ENCODE measurements at places on chromosomes 6 and 20.
A peak's percentile ranks its signal among the peaks of the same experiment; 100 is the strongest.

DNA sequence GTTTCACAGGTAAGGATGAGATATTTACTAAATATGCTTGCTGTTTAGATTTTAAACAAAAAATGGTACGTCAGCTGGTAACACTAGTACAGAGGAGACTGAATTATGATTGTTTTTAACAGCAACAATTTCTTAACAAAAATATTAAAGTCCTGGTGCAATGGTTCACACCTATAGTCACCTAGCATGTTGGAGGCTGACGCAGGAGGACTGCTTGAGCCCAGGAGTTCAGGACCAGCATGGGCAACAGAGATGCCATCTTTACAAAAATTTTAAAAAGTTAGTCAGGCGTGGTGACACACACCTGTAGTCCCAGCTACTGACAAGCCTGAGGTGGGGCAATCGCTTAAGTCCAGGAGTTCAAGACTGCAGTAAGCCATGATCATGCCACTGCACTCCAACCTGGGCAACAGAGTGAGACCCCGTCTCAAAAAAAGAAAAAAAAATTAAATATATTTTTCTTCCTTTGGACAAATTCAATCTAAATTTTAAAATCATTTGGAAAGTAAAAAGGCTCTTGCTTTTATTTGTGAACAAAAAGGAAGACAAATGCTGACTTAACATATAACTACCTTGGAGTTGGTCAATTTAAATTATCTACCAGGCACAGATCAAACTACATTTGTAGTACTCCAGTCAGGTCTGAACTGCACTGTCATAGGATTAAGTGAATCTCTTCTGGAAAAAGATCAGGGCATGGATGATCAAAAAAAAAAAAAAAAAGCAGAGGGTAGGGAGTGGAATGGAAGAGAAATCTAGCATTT lies 38.2 kb upstream of the RUNX2 start:
- no peak for DNase-seq

- DNase-seq: no peak
Observed at GRCh38 chr6:2797564-2798031, 32.4 kb downstream of the WRNIP1 start.

DNA sequence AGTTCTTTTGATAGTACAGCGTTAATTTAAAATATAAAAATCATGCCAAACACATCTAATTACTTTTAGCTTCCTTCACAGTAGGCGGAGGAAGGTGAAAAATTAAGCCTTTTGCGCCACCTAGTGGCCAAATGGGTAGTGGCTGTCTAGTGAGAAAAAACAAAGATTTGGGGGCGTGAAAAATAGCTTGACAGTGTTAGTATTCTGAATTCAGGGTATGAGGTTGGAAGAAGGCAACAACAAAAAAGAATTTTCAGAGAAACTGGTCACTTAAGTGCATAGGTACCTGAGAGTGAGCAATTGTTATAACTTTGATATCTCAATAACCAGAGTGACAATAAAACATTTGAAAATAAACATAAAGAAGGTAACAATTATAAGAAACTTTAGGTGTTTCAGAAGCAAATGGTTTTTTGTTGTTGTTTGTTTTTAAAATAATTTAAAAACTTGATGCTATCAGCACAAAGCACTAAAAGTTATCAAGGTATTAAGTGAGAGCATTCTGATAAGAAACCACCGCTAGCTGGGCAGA lies 14.3 kb downstream of the PSMB9 start:
- DNase-seq: peak; percentile 77

- DNase-seq: no peak
Observed at GRCh38 chr6:159056899-159057298, 12.1 kb upstream of the TAGAP start.

DNA sequence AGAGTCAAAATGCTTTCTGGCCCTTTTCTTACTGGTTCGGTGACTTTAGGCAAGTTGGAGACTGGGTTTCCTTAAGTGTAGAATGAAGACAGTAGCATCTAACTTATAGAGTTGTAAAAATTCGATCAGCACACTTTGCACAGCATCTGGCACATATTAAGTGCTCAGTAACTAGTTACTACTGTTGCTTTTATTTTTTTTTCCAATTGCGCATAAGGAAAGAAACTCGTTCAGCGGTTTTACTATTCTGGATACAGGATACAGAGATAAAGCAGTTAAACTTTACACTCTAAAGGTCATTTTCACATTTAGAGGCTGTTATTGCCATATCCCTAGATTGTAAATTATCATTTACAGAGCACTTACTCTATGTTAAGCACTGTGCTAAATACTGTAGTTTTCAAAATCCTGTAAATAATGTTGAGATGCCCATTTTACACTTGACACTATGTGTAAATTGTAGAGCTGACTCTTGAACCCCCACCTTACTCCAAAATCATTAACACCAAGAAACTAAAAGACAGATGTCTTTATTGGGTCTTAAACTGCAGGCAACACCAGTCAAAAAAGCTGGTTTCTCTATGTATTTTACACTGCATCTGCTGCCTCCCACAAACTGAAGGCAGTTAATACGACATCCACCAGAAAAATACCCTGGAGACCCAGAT lies 886 bp downstream of the ROMO1 start:
- no peak for DNase-seq

- DNase-seq: no peak
Observed at GRCh38 chr6:86937219-86938079, at the start of gene HTR1E. Gene HTR1E, plus strand, starts transcription at chr6:86937528. Its CDS starts 77,807 bp downstream, at chr6:87015335.

GRCh38 chr20:50821257-50821921 lies 26.5 kb downstream of the BCAS4 start:
- DNase-seq: no peak

DNA sequence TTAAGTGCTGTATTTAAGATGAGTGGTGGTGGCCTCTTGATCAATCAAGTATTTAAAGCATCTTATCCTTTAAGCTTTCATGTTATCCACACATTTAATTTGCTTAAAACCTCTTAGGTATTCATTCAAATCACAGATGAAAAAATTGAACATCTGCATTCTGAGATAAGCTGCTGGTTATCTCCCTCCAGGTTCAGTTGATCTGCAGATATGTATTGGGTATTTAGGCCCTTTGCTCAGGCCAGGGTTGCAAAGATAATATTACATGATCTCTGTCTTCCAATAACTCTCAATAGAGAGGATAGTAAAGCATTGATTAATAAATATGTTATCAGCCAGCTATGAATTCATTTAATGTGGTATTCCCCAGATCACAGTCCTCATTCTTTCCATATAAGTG lies 45.9 kb downstream of the RPS12 start:
- DNase-seq: no peak

GRCh38 chr20:11716239-11716944 lies 201.3 kb upstream of the BTBD3 start:
- DNase-seq: no peak

- DNase-seq: no peak
Observed at GRCh38 chr6:47091886-47092668, 49.9 kb upstream of the ADGRF1 start.

GRCh38 chr6:108946695-108947094 lies 98.5 kb downstream of the ARMC2 start:
- DNase-seq: no peak

GRCh38 chr6:150004101-150004782 lies 21.1 kb downstream of the RAET1L start:
- no peak for DNase-seq

GRCh38 chr20:62825986-62826645 lies 9.3 kb downstream of the COL9A3 start:
- DNase-seq: no peak

DNA sequence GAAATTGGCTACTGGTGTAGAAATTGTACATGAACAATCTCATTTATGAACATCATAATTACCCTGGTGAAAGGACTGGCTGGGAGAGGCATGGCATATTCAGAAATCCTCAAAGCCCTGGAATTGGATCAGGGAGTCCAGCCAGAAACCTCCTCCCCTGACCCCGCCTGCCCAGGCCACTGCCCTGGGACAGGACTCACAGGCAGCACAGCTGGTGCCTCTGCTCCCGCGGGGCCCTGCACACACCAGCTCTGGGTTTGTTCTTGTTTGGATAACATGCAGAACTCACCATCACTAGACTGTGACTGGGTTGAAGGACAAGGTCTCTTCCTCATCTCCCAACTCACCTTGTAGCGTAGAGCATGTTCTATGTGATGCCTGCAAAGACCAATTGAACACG lies 56.2 kb downstream of the AGPAT4 start:
- DNase-seq: no peak

DNA sequence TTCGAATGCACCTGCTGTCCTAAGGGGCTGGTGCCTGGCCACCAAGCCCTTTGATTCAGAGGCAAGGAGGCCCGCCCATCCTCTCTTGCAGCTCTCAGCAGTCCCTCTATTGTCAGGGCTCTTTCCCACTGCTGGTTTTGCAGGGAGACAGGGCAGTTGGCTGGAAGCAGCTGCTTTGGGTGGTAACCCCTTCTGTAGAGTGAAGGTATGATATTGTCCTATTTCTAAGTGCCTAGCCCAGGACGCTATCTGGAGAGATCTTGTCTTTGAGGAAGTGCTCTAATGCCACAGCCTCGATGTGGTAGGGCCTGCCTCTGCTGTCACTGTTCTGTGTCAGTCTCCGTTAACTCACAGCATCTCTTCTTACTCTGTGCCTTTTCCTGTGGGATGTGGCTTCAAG lies 5.6 kb downstream of the PLCG1 start:
- no peak for DNase-seq

- no peak for DNase-seq
Observed at GRCh38 chr6:8137529-8137939, 35.2 kb upstream of the EEF1E1 start.

- no peak for DNase-seq
Observed at GRCh38 chr6:157586476-157587126, 205.6 kb downstream of the ZDHHC14 start.

GRCh38 chr6:35583893-35584688 lies 71.4 kb upstream of the TULP1 start:
- DNase-seq: peak; percentile 44

DNA sequence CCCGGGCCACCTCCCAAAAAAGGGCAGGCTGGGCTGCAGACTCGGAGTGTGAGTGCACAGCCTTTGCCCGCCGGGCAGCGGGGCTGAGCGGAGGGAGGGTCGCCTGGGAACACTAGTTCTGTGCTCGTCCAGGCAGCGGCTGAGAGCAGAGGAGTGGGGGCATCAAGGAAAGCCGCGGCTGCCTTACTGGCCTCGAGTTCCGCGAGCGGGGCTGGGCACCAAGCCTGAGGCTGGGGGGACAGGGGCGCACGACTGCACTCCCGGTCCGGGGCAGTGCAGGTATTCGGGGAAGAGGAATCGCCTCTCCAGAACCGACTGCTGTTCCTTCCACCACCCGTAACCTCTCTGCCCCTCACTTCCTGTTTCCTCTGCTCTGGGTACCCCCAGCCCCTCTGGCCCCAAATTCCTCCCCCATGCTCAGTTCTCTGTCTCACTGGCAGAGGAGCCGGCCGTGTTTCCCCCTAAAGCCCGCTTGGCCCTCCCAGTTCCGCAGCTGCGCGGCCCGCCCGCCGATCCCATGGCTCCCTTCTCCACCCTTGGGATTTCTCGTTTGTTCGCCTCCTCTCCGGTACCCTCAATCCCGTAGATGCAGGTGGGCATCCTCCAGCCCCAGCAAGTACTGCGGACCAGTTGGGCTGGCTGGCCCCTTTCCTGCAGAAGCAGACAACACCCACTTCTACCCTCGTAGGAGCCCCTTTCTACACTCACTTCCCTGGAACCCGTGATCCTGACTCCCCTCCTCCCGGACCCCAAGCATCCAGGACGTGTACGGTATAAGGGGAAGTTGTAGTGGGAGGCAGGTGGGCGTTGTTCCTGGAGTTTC lies 5.1 kb downstream of the RING1 start:
- DNase-seq: no peak

DNA sequence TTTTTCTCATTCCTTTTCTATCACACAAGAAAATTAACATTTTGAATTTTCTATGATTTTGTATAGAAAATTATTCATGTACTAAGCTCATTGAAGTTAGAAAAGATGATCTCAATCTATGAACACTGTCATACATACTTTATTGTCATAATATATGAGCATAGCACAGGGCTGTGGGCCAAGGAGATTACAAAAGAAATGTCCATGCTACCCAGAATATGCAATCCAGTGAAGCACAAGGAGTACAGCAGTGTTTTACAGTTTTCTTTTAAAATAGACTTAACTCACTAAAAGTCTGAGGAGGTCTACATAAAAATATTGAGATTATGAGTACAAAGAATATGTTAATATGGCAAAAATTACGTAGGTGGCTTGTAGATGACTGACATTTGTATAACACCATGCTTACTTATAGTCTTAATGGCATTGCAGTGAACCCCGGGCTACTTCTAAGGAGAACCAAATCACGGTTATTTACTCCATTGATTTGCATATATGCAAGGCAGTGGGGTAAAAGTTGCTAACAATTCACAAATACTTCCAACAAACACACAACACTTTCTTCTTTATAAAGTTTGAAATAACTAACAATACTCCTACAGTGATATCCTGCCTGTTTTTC lies 257.1 kb downstream of the BCKDHB start:
- DNase-seq: no peak

DNA sequence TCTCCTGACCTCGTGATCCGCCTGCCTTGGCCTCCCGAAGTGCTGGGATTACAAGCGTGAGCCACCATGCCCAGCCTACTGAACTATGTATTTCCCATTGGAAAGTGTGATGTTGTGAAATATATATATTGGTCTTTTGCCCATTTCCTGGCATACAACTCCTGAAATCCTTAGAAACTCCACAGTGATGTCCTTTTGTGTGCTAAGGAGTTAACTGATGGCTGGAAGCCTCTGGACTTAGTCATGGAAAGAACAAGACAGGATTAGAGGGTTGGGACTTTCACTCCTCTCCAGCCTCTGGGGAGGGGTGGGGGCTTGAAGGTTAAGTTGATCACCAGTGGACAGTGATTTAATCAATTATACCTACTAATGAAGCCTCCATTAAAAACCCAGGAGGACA lies 7.1 kb downstream of the PANK2 start:
- DNase-seq: no peak

- DNase-seq: no peak
Observed at GRCh38 chr6:70636596-70636995, 31.1 kb upstream of the SMAP1 start.

- no peak for DNase-seq
Observed at GRCh38 chr20:40678286-40678875, 10.7 kb downstream of the MAFB start.

GRCh38 chr6:50836231-50836630 lies 17.6 kb downstream of the TFAP2B start:
- DNase-seq: no peak

GRCh38 chr6:6771224-6771945 lies 182.9 kb downstream of the LY86 start:
- DNase-seq: no peak

DNA sequence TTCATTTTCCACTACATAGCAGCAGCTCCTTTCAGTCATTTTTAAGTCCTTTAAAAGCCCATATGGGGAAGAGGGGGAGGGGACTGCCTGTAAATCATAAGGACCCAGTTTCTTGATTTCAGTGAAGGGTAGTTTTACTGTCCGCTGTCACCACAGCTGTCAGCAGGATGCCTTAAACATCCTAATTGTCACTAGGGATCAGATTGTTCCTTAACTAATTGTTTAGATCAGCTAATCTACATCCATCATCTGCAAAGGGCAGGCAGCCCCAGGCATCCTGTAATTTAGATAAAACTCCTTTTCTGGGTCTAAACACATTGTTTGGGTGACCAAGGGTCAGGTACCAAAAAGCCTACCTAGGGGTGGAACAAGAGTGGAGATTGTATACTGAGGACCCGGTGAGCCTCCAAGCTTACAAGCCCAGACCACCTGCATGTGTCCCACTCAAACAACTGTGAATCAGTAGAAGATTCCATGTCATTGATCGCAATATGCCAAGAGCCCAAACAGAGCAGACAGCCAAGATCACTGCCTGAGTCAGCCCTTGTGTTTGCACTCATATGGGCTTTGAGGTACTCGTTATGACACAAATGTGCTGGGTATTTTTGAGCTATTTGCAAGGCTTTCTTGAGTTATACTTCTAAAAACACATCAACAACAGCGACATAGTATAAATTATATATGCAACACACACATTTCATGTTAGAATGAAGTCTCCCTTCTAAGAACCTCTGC lies 198.7 kb upstream of the CEP162 start:
- no peak for DNase-seq
